ENCODE measurements at places on chromosomes 7 and 10.

DNA sequence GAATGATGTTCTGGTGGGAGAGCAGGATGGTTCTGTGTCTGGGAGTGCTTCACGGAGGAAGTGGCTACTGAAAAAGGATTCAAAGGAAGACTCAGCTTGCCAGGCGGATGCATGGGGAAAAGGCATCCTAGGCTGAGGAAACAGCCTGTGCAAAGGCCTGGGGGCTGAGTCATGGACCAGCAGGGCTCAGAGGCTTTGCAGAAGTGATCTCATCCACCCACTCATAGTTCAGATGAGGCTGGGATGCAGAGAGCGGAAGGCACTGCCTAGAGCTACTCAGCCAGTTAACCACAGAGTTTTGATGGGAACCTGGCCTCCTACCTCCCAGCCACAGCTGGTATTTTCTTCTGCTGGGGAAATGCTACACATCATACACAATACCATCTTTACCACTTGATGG, 15.8 kb upstream of the ADAMTS14 start:
- DNase-seq = peak; percentile 81

DNA sequence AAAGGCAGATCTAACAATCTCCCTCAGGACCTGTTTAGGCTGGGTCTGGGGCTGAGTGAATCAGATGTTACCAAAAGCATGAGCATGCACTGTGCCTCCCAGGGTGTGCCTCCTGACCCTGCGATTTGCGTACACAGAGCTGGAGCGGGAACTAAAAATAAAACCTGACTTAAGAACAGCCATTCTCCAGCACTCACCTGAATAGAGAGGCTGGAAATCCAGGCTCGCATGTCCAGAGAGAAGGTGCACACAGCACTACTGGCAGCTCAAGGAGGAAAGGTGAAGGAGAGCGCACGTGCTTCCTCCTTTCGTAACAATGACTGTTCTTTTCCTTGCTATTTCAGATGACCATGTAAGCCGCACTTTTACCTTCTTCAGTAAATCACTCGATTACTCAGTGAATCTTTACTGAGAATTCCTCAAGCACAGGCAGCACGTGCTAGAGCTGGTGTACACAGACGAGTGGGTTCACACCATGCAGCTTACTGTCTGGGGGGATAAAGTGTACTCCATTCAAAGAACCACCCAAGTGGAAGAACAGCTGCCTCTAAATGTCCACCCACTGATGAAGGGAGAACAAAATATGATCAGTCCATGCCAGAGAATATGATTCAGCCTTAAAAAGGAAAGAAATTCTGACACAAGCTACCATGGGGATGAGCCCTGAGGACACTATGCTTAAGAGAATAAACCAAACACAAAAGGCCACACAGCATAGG, 45.6 kb downstream of the SFMBT2 start:
- no peak for DNase-seq

GRCh38 chr10:104601166-104601565, 39.9 kb upstream of the SORCS3 start:
- no peak for DNase-seq

GRCh38 chr7:116356979-116357378, 142.6 kb upstream of the CAV2 start:
- DNase-seq = no peak

DNA sequence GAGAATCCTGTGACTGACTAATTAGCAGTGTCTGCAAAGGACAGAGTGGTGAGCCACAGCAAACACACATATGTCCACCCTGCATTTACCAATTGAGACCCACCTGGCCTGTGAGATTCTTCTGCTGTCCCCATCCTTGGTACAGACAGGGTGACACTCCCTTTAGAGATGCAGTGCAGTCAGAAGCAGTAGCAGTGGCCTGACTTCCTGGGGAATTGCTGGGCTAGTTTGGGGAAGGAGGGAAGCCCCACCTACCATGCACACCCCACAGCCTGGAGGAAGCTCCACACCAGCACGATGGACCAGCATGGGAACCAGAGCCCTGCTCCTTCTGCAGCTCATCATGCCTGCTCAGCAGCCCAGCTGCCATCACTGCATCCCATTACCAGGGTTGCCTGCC, 924.9 kb upstream of the ZNF722 start:
- no peak for DNase-seq

GRCh38 chr10:130866857-130867256, 444.7 kb downstream of the TCERG1L start:
- DNase-seq = no peak

DNA sequence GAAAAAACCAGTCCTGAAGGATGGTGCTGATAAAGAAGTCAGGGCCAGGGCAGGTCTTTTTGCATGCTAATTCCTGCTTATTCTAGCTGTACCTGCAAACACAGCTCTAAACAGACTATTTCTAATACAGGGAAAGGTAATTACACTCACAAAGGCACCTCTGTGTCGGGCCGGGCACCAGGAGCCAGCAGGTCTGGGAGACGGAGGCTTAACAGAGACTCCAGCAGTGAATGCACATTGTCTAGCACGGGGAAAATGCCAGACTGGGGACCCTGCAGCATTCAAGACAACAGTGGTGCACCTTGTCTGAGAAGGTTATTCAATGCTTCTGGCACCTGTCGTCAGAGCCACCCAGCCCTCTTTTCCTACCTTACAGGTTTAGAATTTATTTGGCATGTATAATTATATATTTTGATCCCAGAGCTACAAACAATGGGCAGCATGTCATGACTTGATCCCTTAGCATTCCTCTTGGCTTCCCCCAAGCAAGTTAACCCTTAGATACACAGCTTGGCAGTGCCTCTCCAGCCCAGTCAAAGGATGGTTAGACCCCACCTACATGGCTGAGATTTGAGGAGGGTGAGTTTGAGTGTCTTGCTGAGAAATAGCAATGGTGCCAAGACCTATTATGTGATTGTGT, 185.2 kb downstream of the SLC25A13 start:
- no peak for DNase-seq

DNA sequence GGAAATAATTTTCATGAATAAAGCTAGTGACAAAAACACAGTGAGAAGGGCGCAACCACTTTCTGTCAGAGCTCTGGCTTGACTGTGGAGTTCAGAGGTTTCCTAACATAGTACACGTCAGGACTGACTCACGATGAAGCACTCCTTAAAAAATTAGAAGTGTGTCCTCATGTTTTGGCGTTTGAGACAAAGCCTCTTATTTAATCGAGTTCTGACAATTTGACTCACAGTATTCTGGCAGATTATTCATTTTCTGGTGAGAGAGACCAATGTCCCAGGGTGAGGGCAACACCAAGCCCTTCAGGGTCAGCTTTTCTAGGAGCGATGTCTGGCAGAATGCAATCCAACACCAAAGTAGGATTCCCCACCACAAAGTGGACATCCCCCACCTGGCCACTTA, 108.7 kb downstream of the DIP2C start:
- no peak for DNase-seq

DNA sequence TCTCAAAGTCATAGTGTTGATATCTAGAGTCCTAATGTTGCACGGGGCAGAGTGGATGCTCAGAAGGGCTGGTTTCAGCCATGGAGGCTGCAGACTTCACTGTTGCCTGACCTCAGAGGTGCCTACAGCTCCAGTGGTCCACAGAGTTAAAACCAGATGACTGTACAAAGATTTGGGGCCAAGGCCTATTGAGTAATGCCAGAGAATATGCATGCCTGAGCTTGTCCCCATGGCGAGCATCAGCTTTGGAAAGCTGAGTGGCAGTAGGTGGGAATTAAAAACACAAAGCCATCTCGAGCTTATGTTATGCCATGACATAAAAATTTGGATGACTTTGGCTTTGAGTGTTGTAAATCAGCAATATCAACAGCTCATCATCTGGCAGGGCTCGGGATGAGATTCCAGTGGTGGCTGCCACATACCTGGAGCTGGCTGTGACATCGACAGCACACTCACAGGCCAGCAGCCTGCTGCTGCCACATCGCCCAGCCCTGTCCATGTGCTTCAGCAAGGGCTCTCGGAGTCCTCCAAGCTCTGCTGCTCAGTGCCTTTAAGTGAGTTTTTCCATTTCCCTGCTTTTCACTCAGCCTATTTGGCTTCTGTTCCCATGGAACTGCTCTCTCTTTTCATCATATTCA, 379.6 kb downstream of the TNS3 start:
- DNase-seq = no peak

DNA sequence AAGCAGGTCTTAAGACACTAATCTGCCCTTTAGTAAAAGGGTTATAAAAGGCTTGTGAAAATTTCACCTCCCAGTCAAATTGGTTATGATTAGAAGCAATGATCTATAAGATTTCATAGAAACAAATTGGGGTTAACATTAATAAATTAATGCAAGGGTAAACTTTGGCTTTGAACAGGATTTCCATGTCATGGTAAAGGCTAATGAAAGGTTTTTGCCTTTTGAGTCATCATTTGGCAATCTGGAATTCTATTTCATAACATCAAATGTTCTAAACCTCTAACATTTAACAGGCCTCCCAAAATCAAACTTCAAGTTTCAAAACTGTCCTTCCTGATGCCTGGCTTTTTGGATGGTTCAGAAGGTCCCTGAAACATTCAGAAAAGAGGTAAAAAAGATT, 62.4 kb downstream of the COA1 start:
- DNase-seq = no peak

GRCh38 chr7:68216051-68216450, 1219.4 kb downstream of the TYW1 start:
- DNase-seq = no peak

DNA sequence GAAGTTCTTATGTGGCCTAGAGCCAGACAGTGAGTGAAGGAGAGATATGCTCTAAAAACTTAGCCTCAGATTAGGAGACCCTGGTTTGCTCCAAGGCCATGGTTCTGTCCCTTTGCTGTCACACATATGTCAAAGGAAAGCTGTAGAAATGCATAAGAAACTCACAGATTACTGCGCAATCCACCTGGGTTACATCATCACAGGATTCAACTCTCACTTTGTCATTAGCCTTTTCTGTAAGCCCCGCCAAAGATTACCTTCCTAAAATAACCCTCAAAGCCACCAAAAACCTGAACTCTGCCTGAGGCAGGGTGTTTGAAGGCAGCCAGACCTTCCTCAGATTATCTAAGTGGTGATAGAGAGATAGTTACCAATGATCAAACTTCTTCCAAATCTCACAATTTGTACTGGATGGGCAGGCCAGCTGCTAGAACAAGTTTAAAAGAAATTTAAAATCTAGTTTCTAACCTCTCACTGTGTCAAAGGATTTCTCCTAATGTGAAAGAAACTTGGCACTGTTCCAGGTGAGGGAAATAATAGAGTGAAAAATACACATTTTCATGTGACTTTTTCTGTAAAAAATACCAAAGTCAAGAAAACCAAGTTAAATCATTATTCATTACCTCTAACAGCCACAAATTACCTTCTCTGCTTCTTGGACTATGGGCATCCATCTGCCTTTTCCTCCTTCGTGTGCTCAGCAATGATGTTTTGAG, 567.2 kb downstream of the SUGCT start:
- DNase-seq = no peak

GRCh38 chr10:131844529-131845084, 56.2 kb upstream of the PPP2R2D start:
- no peak for DNase-seq

DNA sequence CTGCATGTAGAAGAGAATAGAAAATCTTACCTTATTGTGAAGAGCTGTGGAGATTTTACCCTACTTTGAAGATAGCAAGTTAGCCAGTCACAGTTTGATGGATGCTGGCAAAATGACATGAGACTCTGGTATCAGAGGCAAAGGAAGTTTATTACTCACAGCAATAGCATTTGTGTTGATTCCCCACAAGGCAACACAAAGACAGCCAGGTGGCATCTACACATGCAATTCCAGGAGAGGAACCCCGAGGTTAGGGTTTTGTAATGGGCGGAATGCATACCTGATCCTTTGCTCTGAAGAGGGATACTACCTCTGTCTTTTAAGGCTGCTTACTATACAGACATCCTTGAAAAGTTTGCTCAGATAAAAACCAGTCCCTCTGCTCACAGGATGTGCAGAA, 59.5 kb downstream of the AHR start:
- no peak for DNase-seq

GRCh38 chr7:155979566-155979965, 167.3 kb upstream of the SHH start:
- no peak for DNase-seq

DNA sequence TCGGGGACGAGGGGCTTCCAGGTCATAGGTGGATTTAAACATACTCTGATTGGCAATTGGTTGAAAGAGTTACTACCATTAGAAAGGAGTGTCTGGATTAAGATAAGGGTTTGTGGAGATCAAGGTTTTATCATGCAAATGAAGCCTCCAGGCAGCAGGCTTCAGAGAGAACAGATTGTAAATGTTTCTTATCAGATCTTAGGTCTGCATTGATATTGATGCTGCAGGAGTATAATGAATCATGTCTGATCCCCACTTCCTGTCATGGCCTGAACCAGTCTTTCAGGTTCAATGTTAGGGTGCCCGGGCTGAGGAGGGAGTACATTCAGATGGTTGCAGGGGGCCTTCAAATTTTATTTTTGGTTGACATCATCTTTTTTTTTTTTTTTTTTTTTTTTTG, 51.4 kb downstream of the SH3PXD2A start:
- DNase-seq = peak; percentile 14

- no peak for DNase-seq
Observed at GRCh38 chr10:122021379-122021778, 32.4 kb downstream of the TACC2 start.

- no peak for DNase-seq
Observed at GRCh38 chr7:75925717-75926435, 10.9 kb downstream of the POR start.

GRCh38 chr7:41630741-41631140, 72.1 kb downstream of the INHBA start:
- DNase-seq = peak; percentile 2

DNA sequence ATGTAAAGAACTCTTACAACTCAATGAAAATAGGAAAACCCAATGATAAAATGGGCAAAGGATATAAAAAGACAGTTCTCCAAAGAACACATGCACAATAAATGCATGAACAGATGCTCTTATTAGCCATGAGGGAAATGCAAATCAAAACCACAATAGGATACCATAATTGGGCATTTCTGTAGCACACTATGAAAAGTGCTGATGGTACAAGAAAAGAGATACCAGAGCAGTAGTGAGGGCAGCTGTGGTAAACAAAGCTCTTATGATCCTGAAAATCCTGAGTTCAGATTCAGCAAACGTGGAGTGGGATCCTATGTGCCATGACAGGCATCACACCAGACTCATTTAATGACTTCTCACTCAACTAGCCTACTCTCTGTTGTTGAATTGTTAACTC, 96.7 kb upstream of the SLC25A13 start:
- no peak for DNase-seq

- DNase-seq = no peak
Observed at GRCh38 chr7:18845700-18846099, 271.7 kb downstream of the TWIST1 start.

GRCh38 chr7:37234928-37235327, 213.7 kb downstream of the ELMO1 start:
- no peak for DNase-seq

- DNase-seq = no peak
Observed at GRCh38 chr10:22341190-22341925, 3.9 kb upstream of the SPAG6 start.

All from stimulated activated CD4-positive, alpha-beta T cell treated with anti-CD3 and anti-CD28 coated beads, Interleukin-1b, Interleukin-23, amount 100 ng/mL, for 48 hours (primary cell).